ENCODE measurements at places on chromosomes 6 and 20.
A peak's percentile ranks its signal among the peaks of the same experiment; 100 is the strongest.

GRCh38 chr6:66740346-66740745, 1033.3 kb upstream of the EYS start:
- DNase-seq: no peak

DNA sequence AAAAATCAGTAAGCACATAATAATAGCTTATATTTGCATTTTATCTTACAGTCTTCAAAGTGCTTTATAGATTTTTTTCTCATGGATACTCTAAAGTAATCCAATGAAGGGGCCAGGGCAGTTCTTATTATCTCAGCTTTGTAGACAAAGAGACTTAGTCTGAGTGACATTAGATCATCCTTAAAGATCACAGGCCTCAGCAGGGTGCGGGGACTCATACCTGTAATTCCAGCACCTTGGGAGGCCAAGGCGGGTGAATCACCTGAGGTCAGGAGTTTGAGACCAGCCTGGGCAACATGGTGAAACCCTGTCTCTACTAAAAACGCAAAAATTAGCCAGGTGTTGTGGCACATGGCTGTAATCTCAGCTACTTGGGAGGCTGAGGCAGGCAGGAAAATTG, 14.5 kb downstream of the FERMT1 start:
- DNase-seq: no peak

DNA sequence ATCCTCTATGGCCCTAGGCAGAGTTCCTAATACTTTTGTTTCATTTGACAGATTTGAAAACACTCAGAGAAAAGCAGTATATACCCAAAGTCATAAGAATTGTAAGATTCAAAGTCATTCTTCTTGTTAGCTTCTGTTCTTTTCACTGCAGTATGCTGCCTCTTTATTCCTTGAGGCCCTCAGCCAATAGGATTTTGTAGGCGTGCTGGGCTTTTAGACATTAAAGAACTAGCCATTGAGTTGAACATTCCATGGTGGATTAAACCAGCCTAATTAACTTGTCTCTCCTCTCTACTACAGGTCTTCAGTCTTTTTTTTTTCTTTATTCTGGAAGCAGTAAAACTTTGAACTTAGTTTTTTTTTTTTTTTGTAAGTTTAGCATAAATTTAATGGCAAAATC, 186.3 kb downstream of the PLCB4 start:
- no peak for DNase-seq

DNA sequence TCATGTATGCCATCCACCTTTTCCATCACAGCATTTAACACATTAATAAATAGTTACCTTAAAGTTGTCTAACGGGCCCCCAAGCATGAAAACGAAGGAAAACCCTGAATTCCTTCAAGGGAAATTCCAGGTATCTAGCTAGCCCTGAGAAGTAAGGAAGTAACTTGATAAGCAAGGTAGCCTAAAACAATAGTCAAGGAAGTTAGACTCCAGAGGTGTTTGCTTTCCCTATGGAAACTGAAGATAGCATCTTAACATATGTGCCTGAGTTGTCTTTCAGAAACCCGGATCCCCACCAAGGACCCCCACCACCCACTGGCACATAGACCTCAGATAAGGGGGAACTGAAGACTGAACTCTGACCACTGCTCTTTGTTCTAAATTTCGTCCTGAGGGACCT, 127.4 kb downstream of the TBXT start:
- DNase-seq: no peak

GRCh38 chr6:26324295-26324727, 40.7 kb upstream of the BTN3A2 start:
- DNase-seq: no peak

- DNase-seq: no peak
These were observed 227.2 kb upstream of the ASCC3 start for GRCh38 chr6:101108286-101108685.

DNA sequence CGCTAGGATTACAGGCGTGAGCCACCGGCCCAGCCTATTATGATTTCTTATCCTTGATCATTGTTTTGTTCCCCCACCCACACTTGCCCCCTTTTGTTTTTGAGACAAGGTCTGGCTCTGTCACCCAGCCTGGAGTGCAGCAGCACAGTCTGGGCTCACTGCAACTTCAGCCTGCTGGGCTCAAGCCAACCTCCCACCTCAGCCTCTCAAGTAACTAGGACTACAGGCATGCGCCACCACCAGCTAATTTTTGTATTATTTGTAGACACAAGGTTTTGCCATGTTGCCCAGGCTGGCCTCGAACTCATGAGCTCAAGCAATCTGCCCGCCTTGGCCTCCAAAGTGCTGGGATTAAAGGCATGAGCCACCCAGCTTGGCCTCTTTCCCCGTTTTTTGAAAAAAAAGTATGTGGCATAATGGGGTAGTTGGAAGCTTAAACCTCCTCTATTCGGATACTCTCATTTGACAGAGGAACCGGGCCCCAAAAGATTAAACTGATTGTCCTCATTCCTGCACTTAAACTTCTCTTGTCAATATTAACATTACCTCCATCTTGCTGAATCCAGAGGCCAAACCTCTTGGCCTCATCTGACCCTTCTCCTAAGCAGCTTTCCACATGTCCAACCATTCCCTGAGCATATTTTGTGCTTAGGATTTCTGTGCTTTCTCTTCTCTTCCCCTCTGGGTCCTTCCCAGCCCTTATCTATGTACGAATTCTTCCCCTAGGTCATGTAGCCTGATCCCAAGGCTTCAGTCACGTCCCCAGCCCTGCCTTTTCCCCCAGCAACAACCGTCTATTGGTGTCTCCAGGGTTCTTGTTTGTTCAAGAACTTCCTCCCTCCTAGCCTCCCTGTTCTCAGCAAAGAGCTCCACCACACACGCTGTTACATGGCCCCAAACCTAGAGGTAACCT, 6.1 kb upstream of the EZR start:
- DNase-seq: no peak

- DNase-seq: no peak
These were observed 237.9 kb downstream of the LRFN2 start for GRCh38 chr6:40349123-40349900.

DNA sequence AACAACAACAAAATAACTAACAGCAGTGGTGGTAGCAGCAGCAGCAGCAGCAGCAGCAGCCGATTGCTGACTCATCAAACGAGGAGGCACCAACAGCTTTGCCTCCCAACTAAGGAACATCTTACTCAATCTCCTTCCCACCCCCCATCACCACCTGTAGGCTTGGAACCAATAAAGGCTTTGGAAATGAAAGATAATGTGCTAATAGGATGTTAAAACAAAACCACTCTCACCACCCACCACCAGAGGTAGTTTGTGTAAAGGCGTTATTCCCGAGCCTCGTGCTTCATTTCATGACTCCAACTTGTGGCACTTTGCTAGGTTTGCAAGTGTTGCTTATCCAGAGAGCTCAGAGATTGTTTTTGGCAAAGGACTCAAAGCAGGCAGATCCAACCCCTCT, 346.5 kb downstream of the CD83 start:
- peak; percentile 46 for DNase-seq

DNA sequence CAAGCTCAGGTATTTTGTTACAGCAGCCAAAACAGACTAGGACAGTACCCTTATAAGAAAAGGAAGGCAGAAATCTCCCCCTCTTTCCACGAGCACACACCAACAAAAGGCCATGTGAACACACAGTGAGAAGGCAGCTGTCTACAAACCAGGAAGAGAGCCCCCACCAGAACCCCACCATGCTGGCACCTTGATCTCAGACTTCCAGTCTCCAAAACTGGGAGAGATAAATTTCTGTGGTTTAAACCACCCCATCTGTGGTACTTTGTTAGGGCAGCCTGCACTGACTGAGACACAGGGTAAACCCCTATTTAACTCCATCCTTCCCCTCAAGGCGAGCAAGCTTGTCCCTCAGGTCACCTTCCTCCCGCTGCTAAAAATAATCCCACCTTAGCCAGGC, 475.8 kb upstream of the JARID2 start:
- DNase-seq: no peak

- peak; percentile 76 for DNase-seq
These were observed 37.3 kb upstream of the BTN3A2 start for GRCh38 chr6:26327450-26328264.

DNA sequence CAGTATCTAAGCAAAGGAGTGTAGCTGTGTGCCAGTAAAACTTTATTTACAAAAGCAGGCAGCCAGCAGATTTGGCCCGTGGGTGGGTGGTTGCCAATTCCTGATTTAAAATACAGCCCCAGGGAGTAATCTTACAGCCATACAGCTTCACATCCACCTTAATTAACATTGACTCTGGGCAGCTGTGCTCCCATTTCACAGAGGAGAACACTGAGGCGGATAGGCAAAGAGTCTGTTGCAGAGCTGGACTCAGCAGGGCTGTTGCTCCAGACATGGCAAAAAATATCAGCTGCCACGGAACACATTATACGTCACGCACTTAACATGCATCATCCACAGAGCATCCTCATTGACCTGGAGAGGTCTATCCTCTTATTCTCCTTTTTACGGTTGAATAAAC, 289.9 kb downstream of the DHX35 start:
- no peak for DNase-seq

GRCh38 chr6:143543435-143543834, 31.9 kb upstream of the FUCA2 start:
- no peak for DNase-seq

DNA sequence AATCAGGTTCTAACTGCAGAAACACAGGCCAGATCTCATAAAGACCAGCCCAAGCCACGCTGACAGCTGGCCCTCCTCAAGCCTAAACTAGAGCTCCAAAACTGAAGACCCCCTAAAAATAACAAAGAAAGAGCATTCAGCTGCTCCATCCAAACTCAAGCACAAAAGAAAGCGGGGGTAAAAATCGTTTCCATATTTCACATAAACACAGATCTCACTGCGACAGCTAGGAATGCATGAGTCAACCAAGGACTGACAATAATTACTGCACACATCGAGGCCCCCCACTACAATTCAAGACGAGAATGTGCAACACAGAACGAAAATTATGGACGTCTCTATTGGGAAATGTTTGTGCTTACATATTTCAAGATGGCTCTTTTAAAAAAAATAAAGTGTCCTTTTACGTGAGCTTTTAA, 31.1 kb downstream of the CNKSR3 start:
- no peak for DNase-seq

- peak; percentile 87 for DNase-seq
These were observed 34.9 kb downstream of the ANGPT4 start for GRCh38 chr20:881051-881782.

GRCh38 chr6:105424175-105424783, 21.4 kb upstream of the PREP start:
- peak; percentile 76 for DNase-seq

DNA sequence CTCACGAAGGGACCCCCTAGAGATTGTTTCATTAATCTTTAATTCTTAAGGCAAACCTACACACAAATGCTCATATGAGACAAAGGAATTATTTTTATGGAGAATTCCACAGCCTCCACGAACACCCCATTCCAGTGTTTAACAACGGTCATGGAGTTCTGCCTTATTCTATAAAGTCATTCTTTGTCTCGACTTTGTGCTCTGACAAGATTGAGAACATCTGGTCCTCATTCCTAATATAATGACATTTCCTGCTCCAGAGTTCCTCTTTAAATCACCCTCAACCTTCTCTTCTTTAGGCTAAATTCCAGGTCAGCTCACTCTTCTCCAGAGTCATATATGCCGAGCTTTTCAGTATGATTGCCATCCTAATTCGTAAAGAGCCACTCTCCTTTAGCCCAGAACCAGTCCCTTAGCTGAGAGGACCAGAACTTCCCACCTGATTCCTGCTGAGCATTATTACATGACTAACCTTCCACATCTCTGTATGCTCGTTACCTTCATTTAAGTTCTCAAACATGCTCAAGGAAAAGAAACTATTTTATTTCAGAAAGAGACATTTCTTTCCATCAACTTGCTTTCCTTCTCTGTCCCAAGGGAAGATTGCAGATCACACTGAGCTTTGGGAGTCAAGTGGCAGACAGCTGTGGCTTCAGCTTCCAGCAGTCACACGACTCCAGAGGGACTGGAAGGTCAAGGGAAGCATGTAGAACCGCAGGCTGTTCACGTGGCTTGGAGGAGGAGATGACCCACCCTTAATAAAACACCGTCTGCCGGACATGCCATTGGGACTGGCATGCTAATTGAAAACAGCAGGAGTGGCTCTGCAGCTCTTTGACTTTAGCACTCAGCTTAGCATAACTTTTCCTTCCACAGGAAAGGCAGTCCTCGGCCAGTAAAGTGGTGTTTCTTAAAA, 467.1 kb upstream of the HSF2 start:
- DNase-seq: no peak

- no peak for DNase-seq
These were observed 87.9 kb downstream of the CDC5L start for GRCh38 chr6:44475417-44475778.

GRCh38 chr6:35600659-35601125, 88.0 kb upstream of the TULP1 start:
- no peak for DNase-seq

DNA sequence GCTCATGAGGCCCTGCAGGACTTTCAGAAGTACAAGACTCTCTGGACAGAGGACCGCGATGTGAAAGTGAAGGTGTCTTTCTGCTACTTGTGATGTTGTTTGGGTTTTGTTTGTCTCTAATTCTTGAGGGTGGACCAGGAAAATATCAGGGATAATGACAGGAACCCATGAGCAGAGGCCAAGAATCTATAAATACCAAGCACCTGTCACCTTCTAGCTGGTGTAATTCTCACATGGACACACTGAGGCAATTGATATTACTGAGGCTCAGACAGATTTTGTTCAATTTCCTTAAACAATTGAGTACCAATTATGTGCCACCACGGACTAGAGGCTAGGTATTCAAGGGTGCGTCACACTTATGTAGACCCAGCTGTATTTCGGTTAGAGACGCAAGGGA, 107.9 kb downstream of the DNAH8 start:
- DNase-seq: no peak

GRCh38 chr6:3052481-3053230, 15.6 kb upstream of the RIPK1 start:
- no peak for DNase-seq

DNA sequence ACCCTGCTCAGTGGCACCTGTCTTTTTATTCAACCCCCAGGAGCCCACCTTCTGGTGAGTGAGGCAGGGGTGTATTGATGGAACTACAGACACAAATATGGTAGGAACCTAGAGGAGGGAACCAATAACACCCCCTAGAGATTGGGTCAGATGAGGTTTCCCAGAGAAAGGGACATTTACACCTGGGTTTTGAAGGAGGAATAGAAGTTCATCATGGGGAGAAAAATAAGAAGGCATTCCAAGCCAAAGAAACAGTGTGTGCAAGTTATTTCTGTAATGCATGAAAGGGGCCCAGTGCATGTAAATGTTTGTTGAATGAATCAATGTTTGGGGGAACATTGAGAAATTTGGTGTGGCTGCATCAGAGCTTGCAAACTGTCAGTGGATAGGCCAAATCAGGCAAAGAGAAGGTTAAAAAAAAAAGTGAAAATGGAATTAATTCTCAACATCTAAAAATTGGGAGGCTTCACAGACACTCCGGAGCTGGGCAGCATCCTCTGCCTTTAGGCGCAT, 11.1 kb upstream of the KIAA1755 start:
- DNase-seq: no peak

- DNase-seq: no peak
These were observed 62.0 kb upstream of the GATA5 start for GRCh38 chr20:62537649-62538292.

GRCh38 chr6:46998436-46999017, 43.6 kb downstream of the ADGRF1 start:
- no peak for DNase-seq

- no peak for DNase-seq
These were observed 30.9 kb downstream of the MYH7B start for GRCh38 chr20:34986311-34987287.
